CD4-positive, alpha-beta memory T cell (primary cell): ENCODE measurements at places on chromosomes 3 and 15. TPM values are rescaled to one million over a fixed set of nuclear protein-coding genes. Genes with fewer than 3 reads are reported as not detected.

GRCh38 chr15:100544338-100544841, 15.6 kb upstream of the CERS3 start:
- no peak for DNase-seq

GRCh38 chr3:153756816-153757215, 364.4 kb upstream of the ARHGEF26 start:
- no peak for DNase-seq

DNA sequence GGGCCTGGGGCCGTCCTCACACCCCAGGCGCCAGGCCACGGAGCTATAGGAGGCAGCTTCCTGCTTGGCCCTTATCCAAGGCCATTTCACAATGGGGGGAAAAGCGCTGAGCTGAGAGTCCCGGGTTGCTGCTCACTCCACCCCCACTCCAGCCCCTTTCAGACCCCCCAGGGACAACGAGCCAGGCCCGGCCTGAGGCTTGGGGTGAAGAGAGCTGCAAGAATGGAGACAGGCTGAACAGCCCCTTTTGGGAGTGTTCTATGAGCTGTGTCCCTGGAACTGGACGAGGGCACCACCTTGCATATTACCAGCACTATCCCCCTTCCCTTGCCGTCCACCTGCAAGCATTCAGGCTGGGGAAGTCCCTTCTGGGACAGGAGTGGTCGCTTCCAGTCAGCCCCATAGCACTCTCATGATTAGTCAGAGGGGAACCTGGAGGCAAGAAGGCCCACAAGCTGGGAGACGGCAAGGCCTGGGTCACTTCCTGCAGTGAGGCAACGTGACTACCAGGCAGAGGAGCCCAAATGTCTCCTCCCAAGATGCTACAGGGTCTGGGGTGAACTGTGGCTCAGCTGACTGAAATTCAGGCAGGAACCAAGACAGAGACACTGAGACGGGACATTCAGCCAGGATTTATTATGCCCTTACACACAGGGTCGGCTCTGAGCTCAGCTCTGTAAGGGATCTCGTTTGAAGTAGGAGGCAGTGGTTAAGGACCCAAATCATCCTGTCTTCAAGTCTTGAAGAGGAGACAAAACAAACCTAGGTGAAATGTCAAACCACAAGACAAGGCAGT, 8.6 kb upstream of the SRP14 start:
- DNase-seq, result no peak

ATP13A5 gene
- total RNA-seq, result not detected
